ENCODE measurements at places on chromosomes 16 and 17. TPM values are rescaled to one million over a fixed set of nuclear protein-coding genes. Genes with fewer than 3 reads are reported as not detected.

CCL2 gene
- 3.5 TPM for total RNA-seq

CD7 gene
- 1.4 TPM for total RNA-seq

SPATA32 gene
- not detected for total RNA-seq

GRIN2C gene
- 0.09 TPM for total RNA-seq

SYCE1L gene
- not detected for total RNA-seq

PLLP gene
- 2.7 TPM for total RNA-seq

DNA sequence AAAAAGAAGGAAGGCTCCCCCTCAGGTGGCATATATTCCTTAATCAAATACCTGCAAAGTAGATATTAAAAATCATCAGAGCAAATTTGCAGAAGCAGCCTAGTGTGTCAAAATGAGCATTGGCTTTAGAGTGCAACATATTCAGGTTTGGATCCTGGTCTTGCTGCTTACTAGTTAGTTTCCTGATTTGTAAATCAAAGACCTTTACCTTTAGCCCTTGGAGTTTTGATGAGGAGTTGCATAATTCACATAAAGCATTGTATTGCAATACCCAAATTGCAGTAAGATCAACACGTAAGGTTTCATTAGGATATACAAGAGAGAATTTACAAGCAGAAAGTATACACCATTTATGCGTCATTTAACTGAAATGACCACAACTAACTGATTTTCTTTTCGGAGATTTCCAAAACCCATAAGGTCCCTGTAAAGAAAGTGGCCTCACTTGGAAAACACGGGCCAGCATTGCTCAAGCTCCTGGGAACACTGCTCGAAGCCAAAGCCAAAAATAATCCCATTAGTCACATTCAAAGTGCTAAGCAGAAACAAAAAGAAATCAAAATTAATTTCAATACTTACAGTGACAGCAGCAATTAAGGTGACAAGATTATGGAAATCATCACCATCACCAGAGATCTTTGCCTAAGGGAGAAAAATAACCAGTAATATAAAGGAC, 415.9 kb upstream of the ERCC4 start:
- H3K27ac ChIP-seq: no peak overlapping the region
- no peaks in the 10 kb centered on the region for H3K36me3 ChIP-seq
- DNase-seq: no peak
- no peaks in the 10 kb centered on the region for H3K27me3 ChIP-seq
- H3K4me1 ChIP-seq: no peaks in the 10 kb centered on the region
- no peak overlapping the region for H3K4me3 ChIP-seq

DNA sequence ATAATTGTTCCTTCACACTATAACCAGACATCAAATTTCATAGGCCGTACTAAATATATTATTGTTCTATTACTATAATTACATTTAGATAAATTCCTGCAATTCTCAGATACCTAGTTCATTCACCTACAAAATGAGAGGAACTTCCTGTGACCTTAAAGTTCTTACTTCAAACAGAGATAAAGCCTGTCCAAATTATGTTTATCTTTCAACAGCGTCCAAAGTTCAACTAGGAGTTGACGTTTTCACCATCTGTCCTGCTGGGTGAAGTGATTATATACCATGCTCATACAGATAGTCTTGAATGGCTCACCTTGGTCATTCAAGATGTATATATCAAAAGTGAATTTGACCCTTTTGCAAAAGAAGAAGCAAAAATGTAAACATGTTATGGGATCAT, 440.6 kb downstream of the CDH8 start:
- H3K4me3 ChIP-seq: no peak overlapping the region
- H3K36me3 ChIP-seq: no peaks in the 10 kb centered on the region
- H3K4me1 ChIP-seq: no peaks in the 10 kb centered on the region
- no peaks in the 10 kb centered on the region for H3K27me3 ChIP-seq

GRCh38 chr16:16782153-16782552, 403.2 kb downstream of the NPIPA7 start:
- no peak overlapping the region for H3K27ac ChIP-seq
- DNase-seq: no peak
- H3K27me3 ChIP-seq: no peaks in the 10 kb centered on the region

GRCh38 chr17:49578414-49578813, 2.7 kb downstream of the NXPH3 start:
- H3K4me3 ChIP-seq: no peak overlapping the region
- H3K4me1 ChIP-seq: peaks cover 8% of the 10 kb centered on the region
- no peak overlapping the region for H3K27ac ChIP-seq
- no peaks in the 10 kb centered on the region for H3K27me3 ChIP-seq
- no peak for DNase-seq

All from liver (tissue), 10 donors.